ENCODE measurements at places on chromosomes 2 and 18.

GRCh38 chr2:18435426-18436037, 124.9 kb downstream of the RDH14 start:
- no peak for DNase-seq

DNA sequence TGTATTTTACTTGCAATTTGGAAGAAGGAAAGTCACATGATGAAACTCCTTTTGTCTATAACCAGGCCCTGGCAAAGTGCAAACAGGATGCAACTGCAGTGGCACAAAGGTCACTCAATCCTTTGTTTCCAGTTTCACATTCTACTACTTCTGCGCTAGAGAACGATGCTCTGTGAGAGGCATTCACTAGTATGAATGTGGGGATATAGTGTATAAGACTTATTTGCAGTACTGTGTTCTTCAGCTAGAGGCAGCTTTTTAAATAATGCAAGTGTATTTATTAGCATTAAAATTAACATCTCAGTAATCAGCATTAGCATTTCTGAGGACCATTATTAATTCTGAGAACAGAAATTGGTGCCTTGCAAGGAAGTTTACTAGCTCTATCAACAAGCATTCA, 68.9 kb downstream of the PRPF40A start:
- DNase-seq: no peak

- DNase-seq: no peak
Measured at GRCh38 chr2:232870018-232870765, at the start of gene SNORC. TSS of gene SNORC (plus strand) at chr2:232870264. CDS start at chr2:232870342, 78 bp downstream.

DNA sequence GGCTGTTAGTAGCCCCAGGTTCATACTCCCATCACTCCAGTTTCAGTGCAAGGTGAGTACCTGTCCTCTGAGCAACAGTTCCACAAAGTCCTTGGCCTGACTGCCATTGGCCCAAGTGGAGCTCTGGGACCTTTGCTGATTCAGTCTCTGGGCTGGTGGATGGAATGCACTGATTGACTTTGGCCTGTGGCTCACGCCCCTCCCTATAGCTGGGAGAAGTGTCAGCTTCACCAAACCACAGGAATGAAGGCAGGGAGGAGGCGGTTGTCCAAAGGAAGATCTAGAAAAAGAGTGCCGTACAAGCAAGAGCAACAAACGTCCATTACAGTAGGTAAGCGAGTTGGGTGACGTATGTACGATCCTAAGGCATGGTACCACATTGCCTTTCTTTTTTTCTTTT, 34.0 kb downstream of the QPCT start:
- DNase-seq: no peak

- DNase-seq: no peak
Measured at GRCh38 chr18:50422286-50422898, 47.5 kb downstream of the SKA1 start.

DNA sequence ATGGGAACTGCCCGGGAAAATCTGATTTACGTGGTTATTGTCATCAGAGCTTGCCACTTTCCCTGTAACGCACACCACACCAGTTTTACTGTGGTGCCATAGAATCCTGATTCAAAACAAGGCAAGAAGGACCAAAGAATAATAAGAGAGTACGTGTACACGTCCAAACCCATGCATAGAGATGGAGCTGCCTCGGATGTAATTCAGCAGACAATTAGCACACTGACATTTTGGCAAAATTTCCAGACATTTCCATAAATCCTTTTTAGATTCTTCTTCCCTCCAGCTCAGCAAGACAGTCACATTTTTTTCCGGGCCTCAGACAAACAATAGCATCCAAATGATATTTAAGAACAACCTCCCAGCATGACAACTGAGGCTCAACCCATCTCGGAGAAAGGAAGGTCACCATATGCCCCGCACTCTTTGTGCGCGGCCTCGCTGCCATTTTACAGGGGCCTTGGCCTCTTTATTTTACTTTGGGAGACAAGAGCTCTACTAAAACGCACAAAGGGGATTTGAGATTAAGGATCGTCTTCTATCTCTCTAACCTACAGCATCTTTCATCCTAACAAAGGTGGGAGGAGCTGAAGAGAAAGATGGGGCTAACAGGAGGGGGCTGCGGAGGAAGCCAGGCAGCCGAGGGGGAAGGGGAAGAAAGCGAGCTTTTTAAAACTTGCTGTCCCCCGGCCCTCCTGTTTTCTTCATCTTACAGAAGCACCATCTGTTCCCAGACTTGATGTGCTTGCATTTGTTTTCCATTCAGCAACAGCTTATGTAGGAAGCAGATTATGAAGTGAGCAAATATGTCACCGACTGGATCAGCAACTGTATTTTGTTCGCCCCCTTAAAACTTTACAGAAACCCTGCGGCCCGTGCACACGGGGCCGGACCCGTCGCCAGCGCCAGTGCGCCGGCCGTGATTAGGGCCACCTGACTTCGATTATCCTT, 61.0 kb downstream of the CDCA7 start:
- no peak for DNase-seq

DNA sequence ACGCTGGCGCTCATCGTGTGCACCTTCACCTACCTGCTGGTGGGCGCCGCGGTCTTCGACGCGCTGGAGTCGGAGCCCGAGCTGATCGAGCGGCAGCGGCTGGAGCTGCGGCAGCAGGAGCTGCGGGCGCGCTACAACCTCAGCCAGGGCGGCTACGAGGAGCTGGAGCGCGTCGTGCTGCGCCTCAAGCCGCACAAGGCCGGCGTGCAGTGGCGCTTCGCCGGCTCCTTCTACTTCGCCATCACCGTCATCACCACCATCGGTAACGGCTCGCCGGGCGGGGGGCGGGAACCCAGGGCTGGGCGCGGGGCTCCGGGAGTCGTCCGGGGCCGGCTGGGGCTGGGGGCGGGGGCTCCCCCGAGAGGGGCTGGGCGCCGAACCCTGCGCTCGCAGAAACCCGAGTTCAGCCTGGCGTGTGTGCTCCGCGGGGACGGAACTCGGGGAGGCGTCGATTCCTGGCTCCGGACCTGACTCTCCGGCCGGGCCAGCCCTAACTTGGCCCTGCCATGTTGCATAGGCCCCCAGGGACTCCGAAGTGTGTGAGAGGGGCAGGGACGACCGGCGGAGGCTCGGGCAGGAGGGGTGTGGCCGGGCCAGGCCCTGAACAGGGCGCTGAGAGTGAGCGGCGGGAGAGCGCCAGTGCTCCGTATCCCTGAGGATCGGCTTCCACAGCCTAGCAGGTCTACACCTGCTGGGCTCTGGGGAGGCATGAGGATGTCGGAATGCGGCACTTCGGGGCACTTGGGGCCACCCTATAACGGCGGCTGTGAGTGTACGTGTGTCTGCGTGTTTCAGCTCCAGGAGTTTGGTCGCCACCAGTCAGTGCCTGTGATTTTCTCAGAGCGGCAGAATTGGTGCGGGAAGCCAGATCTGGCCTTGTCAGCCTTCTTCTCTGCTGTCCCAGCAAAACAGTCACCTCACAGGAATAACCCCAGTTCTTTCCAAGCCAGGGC, 651 bp downstream of the KCNK3 start:
- DNase-seq: no peak

- DNase-seq: no peak
Measured at GRCh38 chr18:2411381-2411960, 159.8 kb downstream of the METTL4 start.

DNA sequence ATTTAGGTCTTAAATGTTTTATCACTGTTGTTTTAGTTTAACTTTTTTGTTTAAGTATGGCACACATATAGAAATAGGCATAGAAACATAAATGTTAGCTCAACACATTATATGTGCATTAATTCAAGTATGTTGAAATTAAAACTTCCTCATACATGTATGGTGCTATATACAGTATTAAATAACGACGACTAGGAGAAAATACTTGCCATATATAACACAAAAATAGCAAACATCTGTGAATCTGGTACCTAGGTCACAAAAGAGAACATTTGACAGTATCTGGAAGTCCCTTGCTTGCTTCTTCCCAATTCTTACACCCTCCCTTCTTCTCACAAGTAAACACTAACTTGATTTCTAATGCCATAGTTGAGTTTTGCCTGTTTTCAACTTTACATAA, 38.4 kb downstream of the ZNF638 start:
- no peak for DNase-seq

DNA sequence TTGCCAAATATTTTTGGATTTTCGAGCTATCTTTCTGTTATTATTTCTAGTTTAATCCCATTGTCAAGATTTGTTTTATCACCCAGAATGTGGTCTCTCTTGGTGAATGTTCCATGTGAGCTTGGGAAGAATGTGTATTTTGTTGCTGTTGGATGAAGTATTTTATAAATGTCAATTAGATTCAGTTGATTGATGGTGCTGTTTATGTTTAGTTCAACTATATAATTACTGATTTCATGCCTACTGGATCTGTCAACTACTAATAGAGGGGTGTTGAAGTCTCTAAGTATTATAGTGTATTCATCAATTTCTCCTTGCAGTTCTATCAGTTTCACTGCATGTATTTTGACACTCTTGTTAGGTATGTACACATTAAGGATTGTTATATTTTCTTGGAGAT, 34.7 kb upstream of the RMND5A start:
- DNase-seq: no peak

DNA sequence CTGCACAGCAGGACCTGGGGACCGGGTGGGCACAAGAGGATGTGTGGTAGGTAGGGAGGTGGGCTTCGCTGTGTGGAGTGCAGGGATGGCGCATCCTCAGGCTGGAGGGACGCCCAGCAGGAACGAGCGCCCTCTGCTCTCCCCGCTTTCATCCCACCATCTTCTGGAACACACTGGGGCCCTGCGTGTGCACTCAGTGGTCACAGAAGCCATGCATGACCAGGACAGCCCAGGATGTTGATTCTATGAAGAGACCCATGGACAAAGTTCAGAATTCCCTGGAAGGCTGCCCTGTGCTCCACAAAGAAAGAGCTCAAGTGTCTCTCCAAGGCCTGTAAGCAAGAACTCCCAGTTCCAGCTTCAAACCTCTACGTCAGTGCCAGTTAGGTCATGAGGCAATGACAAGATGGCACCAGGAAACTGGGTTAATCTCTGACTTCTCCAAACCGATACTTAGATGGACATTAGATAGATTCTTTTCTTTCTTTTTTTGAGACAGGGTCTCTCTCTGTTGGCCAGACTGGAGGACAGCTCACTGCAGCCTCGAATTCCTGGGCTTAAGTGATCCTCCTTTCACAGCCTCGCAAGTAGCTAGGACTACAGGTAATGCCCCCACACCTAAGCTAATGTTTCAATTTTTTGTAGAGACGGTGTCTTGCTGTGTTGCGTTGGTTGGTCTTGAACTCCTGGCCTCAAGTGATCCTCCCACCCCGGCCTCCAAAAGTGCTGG, 3.4 kb downstream of the SLC66A2 start:
- no peak for DNase-seq

GRCh38 chr2:158134055-158134454, 32.4 kb downstream of the UPP2 start:
- no peak for DNase-seq

DNA sequence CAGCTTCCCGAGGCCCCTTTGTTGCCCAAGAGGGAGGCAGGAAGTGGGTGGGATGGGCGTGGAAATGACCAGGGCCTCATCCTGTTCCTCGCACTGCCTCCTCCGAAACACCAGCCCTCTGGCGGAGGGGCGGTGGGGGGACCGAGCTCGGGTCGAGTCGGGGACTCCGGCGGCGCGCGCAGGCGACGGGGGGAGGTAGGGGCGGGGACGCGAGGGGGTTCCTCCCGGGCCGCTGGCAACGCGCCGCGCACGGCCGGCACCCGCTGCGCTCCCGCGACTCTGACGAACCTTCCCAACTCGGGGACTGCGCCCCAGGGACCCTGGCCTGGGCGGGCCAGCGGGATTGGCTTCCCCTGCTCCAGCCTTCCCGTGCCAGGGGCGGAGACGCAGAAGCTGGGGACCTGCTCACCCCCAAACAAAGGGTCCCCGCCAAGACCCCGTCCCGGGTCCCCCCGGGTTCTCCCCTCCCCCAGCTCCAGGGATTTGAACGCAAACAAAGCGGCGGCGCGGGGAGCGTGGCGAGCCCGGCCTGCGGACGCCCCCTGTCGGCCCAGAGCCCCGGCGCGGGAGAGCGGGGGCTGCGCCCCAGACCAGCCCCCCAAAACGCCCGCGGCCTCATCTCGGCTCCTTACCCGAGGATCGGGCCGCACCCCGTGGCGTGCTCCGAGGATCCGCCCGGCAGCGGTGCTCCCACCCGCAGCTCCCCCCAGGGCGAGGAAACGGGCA, 1.2 kb downstream of the SEMA4C start:
- DNase-seq: no peak

DNA sequence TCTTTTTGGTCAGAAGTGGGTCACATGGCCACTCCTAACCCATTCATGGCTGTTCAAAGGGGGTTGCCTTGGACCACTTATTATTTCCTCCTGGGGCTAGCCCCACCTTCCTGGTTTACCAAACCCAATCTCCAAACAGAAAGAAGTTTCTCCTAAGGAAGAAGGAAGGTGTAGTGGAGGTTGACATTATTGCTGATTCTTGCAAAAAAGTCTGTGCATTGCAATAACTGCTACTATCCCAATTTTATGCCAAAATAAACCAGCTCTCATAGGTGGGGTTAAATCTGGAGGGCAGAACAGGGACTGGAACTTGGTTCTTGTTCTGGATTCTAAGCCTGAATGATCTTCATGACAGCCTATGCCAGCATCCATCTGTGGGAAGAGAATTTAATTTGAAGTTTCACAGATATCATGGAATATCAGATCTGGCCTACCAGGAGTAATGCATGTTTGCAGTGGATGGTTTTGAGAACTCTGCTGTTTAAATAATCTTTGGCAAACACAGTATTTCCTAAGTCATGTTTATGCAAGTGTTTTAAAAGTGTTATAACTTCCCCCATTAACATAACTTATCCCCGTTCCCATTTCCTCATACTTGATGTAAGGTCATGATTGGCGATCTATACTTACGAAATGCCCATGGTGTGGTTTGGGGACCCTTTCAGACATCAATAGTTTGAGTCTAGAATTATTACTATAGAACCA, 11.9 kb downstream of the ANXA4 start:
- DNase-seq: no peak

GRCh38 chr2:73614997-73615396, 27.2 kb downstream of the NAT8 start:
- no peak for DNase-seq

GRCh38 chr18:40365526-40365925, 1589.5 kb upstream of the PIK3C3 start:
- no peak for DNase-seq

DNA sequence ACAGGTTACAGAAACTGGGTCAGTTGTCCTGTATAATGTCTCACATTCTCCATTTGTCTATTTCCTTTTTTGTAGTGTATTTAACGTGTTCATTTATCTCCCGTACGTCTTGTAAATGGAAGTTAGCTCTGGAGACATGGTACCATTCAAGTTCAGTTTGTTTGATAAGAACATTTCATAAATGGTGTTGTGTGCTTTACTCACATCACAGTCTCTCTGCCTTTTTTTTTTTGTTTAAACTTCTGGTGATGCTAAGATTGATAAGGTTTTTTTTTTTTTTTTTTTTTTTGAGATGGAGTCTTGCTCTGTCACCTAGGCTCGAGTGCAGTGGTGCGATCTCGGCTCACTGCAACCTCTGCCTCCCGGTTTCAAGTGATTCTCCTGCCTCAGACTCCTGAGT, 41.7 kb downstream of the UBR3 start:
- DNase-seq: no peak

DNA sequence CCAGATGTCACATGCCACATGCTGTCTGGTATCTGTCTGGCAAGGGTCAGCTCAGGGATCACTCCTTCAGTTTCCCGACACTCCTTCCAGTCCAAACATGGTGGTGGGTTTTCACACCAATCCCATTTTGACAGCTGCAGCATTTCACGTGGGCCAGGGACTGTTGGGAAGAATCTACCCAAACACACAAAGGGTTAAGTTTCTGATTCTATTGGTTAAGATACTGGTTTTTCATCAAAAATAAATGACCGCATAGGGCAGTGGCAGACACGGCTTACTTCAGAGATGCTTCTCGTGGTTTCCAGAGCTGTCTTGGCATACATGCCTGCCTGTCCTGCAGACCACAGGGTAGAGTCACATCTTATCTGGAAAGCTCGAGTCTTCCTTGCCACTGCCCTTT, 79.7 kb downstream of the PSMG2 start:
- DNase-seq: no peak

- DNase-seq: no peak
Measured at GRCh38 chr18:50695431-50696176, 124.2 kb downstream of the MRO start.
